Frontal cortex (tissue), 4 donors: ENCODE measurements at places on chromosomes 2 and 18.

DNA sequence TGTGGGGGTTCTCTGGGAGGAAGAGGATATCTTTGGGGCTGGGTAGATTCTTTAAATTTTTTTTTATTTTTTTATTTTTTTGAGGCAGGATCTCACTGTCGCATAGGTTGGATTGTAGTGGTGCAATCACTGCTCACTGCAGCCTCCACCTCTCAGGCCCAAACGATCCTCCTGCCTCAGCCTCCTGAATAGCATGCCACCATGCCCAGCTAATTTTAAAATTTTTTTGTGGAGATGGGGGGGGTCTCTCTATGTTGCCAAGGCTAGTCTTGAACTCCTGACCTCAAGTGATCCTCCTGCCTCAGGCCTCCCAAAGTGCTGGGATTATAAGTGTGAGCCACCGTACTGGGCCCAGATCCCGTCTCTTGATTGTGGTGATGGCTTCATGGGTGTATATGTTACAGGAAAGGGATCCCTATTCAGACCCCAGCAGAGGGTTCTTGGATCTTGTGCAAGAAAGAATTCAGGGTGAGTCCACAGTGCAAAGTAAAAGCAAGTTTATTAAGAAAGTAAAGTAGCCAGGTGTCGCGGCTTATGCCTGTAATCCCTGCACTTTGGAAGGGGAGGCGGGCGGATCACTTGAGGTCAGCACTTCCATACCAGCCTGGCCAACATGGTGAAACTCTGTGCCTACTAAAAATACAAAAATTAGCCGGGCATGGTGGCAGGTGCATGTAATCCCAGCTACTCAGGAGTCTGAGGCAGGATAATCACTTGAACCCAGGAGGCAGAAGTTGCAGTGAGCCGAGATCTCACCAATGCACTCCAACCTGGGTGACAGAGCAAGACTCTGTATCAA lies 2.0 kb upstream of the C2orf68 start:
- DNase-seq, result no peak

DNA sequence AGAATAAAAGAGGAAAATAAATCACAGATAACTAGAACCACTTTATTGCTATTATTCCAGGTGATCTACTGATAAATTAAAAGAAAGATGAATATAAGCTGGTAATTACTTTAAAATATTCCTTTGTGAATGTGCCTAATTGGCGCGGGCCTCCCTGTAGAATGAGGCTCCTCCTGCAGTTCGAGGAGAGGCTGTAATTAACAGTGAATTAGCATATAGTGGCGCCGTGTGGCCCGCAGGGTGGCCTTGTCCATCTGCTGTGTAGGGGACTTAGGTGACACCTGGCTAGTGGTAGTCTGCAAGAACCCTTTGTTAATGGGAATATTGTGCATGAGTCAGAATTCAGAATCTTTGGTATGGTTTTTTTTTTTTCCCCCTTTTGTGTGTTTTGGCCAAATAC lies 119.8 kb downstream of the AGAP1 start:
- DNase-seq, result no peak

DNA sequence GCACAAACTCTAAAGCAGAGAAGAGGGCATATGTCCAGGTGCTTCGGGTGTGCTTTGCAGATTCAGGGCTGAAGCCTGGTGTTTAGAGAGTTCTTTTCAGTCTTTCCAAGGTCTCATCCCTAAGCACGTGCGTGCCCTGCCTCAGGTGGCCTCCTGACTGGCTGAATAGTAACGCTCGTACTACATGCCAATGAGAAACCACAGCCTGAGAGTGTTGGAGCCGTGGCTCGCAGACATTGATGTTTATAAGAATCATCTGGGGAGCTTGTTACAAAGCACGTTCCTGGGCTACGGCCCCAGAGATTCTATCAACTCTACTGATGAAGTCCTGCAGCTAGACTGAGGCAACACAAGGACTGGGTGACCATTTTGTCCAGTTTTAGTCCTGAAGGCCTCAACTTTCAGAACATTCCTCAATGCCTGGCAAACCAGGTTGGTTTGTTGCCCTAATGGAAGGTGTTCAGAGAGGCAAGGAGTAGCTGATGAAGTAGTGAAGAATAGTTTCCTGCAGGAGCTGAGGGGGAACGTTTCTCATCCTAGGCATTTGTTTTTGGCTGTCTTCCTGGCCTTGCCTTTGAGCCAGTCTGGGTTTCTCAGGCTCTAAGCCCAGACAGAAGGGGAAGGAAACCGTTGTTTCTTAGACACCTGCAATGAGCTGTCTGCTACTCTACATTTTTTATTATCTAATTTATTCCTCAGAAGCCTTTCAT lies 31.5 kb upstream of the HAAO start:
- DNase-seq, result no peak

- DNase-seq, result no peak
Observed at GRCh38 chr2:94993176-94994062, 32.1 kb upstream of the MAL start.

DNA sequence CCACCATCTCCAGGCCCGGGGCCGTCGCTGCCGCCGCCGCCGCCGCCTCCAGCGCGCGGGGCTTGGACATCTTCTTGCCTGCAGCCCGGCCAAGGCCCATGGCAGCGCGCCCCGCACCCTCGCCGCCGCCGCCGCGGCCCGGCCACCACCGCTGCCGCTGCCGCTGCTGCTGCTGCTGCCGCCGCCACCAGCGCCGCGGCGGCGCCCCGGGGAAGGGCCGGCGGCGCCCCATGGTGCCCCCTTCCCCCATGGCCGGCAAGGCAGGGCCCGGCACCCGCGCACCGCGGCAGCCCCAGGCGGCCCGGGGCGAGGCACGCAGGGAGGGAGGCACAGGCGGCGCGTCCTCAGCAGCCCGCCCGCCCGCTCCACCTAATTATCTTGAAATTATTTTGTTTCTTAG lies 3057.4 kb downstream of the RPIA start:
- no peak for DNase-seq

- DNase-seq, result no peak
Observed at GRCh38 chr2:138572318-138572717, 70.7 kb downstream of the SPOPL start.

GRCh38 chr18:23861805-23862470 lies 152.6 kb upstream of the TTC39C start:
- DNase-seq, result no peak

- no peak for DNase-seq
Observed at GRCh38 chr18:48815581-48816324, 135.0 kb downstream of the SMAD7 start.

DNA sequence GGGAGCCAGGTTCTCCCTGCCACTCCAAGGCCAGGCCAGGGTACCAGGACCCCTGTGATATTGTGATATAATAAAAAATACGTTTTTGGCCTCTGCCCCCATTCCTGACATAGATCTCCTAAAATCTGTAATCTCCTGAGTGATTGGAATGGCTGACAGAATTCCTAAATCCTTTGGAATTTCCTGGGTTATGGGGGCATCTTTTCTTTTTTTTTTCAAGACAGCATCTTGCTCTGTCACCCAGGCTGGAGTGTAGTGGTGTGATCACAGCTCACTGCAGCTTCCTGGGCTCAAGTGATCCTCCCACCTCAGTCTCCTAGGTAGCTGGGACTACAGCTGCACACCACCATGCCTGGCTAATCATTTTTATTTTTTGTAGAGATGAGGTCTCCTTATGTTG lies 26.2 kb upstream of the TUBB6 start:
- no peak for DNase-seq

- DNase-seq, result no peak
Observed at GRCh38 chr2:68770271-68771111, 35.9 kb downstream of the ARHGAP25 start.

DNA sequence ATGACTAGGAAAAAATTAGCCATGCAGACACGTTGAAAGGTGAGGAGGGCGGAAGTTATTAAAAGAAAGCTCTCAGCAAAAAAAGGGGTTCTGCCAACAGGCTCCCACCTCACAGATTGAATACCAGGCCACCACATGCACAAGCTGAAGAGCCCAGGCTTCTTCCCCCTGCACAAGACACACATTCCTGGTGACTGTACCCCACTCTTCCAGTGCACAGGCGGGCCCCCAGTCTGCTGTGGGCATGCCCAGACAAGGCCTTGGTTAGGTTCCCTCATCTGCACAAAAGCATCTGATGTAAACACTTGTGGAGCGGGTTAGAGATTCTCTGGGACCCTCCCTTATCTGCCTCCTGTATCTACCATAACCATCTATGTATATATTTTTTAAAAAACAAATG lies 81.7 kb downstream of the AGPS start:
- no peak for DNase-seq

GRCh38 chr2:62297624-62298010 lies 101.7 kb downstream of the B3GNT2 start:
- DNase-seq, result no peak

DNA sequence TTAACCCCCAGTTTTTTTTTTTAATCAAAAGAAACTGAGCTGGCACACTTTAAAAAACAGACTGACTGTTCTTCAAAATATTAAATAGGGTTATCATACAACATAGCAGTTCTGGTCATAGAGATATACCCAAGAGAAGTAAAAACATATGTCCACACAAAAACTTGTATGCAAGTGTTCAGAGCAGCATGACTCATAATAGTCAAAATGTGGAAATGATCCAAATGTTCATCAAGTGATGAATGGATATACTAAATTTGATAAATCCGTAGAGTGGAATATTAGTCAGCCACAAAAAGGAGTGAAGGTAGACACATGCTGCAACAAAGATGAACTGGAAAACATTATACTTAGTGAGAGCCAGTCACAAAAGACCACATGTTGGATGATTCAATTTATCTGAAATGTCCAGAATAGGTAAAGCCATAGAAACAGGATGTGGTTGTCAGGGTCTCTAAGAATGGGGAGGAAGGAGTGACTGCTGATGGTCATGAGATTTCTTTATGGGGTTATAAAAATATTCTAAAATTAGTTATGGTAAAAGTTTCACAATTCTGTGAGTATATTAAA lies 5.1 kb downstream of the SMIM21 start:
- DNase-seq, result no peak

DNA sequence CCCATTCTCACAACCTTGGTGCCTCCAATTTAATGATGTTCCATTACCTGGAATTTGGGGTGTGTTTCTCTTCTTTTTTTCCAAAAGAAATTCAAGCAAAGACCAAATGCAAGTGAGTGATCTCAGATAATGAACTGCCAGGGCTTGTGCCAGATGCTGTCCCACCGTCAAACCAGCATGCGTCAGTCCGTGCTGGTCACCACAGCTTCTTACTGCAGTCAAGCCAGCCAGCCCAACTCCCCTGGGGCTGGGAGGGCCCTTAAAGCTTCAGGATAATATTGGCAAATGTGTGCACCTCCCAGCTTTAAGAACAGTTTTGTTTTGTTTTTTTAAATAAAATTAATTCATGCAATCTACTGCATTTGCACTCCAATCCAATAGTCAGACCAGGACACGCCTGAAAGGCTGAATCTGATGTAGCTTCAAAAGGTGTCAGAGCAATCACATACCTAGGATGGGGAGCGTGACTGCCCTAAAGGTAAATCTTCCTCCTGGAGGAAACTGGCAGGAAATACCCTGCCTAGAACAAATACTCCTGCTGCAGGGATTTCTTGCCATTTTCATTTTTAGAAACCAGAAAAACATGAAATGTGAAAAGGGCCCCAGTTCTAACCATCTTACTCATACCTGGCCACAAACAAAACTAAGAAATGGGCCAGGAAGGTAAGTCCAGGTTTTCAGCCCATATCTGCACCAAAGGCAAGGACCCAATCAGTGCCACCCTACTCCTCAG lies 26.8 kb upstream of the SP3 start:
- no peak for DNase-seq

DNA sequence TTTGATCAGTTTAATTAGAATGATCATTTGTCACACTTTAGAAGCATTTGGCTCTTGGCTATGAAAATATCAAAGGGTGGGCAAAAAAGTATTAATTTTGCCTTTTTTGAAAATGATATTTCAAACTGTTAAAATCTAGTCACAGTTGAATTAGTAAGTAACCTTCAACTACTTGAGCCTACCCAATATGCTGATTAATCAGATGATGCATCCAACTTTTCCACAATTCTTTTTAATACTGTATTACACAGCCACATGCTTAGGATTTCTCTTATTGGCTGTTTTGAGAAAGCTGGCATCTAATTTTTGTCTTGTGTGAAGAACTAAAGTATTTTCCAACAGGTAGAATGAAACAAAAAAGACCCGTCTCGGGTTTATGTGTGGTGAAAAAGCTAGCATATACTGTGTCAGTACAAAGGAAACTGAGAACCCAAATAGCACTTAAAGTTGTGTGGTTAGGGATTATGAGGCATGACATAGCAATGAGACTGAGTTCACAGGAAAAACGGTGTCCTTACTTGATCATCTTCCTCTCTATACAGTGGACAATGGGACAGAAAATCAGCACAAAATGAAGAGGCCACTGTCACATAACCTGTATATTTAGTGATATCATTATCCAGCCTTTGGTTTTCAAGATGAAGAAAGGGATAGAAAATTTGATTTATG lies 11.7 kb downstream of the OSBPL6 start:
- no peak for DNase-seq

DNA sequence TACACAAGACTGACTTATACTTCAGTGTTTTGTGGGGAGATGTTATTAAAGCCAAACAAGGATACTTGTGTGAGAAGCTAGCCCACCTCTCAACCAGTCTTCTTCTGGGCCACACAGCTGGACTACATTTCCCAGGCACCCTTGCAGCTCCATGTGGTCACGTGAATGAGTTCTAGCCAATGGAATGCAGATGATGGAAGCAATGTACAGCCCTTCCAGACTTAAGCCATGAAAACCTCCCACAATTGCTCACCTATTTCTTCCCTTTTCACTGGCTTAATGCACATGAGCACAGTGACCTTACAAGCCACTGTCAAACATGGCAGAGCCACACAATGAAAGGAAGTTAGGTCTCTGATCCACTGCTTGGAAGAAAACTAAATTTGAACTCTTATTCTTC lies 20.4 kb upstream of the FEZ2 start:
- no peak for DNase-seq

GRCh38 chr2:154696369-154696768 lies 2.1 kb upstream of the KCNJ3 start:
- no peak for DNase-seq

DNA sequence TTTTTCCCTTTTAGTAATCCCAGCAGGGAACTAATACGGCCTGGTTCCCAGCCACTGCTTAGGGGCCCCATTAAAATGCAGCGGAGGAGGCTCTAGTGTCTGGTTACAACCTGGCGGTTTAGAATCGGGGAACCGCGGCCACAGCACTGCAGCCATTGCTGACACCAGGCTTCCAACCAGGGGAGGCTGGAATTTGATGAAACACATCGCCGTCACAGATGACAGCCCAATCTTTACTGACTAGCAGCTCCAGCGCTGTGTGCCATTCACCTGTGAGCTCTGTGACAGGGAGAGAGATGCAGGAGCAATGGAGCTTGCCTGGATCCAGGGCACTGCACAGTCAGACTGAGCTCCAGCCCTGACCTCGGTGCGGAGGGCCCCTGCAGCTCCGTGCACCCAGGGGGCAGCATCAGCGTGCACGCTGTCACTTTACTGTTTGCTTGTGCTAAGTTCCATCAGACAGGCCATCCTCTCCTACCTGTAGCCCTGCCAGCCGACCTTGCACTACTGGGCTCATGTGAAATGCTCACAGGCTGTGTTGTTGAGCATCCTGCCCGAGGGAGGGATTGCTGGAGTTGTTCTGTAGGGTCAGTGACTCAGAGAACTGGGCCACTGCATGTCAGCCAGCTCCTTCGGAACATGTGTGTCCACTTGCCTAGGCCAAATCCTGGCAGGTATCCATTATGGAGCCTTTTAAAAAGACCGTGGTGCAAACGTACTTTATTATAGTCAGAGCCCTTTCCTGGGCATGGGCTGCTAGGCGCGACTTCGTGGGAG lies 203.5 kb downstream of the SEPTIN10 start:
- DNase-seq, result no peak

GRCh38 chr18:51226587-51227350 lies 29.3 kb upstream of the MEX3C start:
- DNase-seq, result no peak
